Activated naive CD4-positive, alpha-beta T cell treated with Interleukin-2 at 50 U/mL for 16 hours (primary cell): ENCODE measurements at places on chromosomes 6 and 20.

DNA sequence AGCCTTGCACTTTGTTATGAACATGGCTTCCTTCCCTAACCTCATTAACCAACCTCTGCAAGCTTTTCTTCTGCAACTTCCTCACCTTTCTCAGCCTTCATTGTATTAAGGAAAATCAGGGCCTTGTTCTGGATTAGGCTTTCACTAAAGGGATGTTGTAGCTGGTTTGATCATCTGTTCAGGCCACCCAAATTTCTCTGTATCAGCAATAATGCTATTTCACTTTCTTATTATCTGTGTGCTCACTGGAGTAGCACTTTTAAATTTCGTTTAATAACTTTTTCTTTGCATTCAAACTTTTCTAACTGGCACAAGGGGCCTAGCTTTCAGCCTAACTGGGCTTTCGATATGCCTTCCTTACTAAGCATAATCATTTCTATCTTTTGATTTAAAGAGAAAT is 96.7 kb downstream of the GFRAL start:
- no peak for DNase-seq

- peak; percentile 60 for DNase-seq
Observed at GRCh38 chr6:138454981-138455706, 44.1 kb downstream of the NHSL1 start.

DNA sequence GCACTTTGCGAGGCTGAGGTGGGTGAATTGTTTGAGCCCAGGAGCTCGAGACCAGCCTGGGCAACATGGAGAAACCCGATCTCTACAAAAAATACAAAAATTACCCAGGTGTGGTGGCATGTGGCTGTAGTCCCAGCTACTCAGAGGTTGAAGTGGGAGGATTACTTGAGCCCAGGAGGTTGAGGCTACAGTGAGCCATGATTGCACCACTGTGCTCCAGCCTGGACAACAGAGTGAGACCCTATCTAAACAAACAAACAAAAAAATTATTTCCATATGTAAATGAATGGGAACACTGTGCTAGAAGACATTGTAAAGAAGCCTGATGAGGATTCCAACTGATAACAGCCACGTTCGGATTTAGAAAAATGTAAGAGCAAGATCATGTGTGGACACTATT is 154.2 kb downstream of the ZFP64 start:
- DNase-seq: no peak

GRCh38 chr20:57808264-57809070 is 98.7 kb upstream of the PMEPA1 start:
- DNase-seq: no peak

- DNase-seq: no peak
Observed at GRCh38 chr6:99295276-99295675, 54.2 kb downstream of the FAXC start.

GRCh38 chr20:52035977-52036376 is 155.6 kb downstream of the ZFP64 start:
- no peak for DNase-seq

DNA sequence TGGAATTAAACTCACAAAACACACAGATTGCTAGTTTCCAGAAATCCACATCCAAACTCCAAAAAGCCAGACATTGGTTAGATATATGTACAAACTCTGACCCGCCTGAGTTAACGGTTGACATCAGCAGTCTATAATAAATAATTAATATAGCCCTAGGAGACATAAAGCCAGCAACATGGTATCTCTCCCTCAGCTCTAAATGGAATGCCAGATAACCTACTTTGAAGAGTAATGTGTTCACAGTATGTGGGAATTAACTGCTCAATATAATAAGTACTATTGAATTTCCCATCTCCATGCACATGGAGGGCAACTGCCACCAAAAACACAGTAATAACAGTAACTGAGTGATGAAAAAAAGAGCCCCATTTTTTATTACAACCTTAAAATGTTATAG is 383.2 kb downstream of the CD83 start:
- DNase-seq: no peak

DNA sequence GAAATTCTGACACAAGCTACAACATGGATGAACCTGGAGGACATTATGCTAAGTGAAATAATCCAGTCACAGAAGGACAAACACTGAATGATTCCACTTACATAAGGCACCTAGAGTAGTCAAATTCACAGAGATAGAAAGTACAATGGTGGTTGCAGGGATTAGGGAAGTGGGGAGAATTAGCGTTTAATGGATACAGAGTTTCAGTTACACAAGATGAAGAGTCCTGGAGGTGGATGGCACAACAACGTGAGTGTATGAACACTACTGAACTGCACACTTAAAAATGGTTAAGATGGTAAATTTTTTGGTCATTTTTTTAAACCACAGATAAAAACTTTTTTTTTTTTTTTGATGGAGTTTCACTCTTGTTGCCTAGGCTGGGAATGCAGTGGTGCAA is 24.7 kb downstream of the MOCS3 start:
- no peak for DNase-seq

DNA sequence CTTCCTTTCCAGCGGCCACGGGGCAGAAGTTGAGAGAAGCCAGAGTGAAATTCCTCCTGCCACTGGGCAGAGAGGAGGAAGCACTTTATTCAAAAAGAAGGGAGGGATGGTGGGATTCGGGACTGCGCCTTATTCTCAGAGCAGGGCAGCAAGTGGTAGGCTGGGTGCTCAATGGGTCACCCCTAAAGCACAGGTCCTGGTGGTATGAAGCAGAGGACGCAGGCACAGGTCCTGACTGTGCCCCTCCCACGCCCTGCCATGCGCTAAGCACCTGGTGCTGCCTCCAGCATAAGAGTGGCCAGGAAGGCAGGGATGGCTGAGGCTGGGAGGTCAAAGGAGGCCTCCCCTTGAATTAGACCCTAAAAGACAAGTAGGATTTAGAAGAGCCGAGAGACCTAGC is 4.9 kb upstream of the GRM4 start:
- no peak for DNase-seq

- no peak for DNase-seq
Observed at GRCh38 chr20:8213831-8214587, 81.9 kb downstream of the PLCB1 start.

GRCh38 chr6:157173776-157174175 is 149.5 kb downstream of the TMEM242 start:
- DNase-seq: no peak

- no peak for DNase-seq
Observed at GRCh38 chr20:25376886-25377285, 13.7 kb downstream of the ABHD12 start.

- DNase-seq: no peak
Observed at GRCh38 chr6:167872538-167873210, 46.0 kb downstream of the AFDN start.

- DNase-seq: no peak
Observed at GRCh38 chr6:112330879-112331265, 16.3 kb upstream of the RFPL4B start.

GRCh38 chr20:675033-675452 is 559 bp downstream of the SCRT2 start:
- DNase-seq: no peak

DNA sequence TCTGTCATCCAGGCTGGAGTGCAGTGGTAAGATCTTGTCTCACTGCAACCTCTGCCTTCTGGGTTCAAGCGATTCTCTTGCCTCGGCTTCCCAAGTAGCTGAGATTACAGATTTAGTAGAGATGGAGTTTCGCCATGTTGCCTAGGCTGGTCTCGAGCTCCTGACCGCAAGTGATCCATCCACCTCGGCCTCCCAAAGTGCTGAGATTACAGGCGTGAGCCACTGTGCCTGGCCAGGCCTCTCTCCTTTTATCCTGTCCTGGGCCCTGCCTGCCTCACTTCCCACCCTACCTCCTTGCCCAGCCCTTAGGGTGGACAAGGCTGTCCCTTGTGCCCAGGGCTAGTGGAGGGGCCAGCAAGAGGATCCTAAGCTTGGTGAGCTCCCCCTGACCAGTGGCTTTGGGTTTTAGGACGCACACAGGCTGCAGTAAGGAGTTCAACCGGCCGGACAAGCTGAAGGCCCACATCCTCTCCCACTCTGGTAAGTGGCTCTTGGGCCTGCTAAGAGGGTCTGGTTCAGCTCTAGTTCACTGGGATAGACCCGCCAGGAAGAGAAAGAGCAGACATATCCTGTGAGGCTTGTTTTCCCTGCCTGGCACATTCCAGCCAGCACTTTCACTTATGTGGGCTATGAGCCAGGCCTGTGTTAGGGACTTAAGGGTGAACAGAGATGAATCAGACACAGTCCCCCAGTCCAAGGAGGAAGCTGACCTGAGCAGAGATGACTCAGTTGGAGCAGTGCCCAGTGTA is 21.9 kb upstream of the CHMP4B start:
- DNase-seq: no peak

GRCh38 chr6:143486752-143487151 is 24.8 kb downstream of the FUCA2 start:
- no peak for DNase-seq

DNA sequence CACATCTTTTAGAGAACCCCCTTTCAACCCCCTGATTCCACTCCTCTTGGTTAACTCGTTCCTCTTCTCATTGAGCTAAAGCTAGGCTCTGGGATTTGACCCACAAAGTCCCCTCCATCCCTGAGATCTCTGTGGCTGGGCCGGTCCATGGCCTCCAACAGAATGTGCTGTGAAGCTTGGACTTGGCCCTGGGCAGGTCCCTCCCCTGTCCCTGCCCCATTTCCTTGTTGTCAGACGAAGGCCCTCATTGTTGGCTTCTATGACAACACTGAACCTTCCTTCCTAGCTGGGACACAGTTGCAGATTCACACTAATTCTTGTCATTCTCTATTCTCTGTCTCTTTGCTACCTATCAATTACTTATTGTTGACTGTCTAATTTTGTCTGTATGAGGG is 156.1 kb downstream of the SYCP2 start:
- DNase-seq: no peak

DNA sequence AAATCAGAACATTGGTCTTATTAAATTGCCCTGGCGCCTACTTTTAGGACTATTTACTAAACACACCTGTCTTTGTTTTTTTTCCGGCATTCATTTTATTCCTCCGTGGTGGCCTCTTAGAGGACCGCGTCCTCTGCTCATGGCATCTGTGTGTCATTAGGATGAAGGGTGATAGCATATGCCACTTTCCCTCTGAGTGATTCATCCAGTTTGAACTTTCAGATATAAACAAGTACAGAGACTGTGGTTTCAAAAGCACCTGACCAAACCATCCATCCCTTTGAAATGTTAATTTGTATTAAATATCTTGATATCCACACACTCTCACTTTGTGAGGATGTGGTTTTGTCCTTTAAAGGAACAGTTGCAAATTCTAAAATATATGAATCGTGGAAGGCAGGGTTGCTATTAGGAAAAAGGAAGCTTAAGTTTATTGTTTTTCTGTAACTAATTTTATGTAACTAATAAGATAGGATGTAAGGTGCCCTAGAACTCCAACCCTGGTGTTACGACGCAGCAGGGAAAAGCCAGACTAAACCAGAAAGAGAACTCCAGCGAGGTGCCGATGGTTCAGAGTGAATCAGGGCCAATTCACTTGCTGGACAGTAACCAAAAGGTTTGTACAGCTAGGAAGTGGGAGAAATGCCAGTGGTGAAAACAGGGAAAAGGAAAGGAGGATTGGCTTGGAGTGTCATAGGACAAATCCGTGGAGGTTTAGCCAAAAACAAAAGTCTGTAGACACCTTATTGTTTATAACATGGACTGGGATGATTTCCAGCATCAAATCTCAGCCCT is 98.7 kb downstream of the SHLD1 start:
- no peak for DNase-seq

DNA sequence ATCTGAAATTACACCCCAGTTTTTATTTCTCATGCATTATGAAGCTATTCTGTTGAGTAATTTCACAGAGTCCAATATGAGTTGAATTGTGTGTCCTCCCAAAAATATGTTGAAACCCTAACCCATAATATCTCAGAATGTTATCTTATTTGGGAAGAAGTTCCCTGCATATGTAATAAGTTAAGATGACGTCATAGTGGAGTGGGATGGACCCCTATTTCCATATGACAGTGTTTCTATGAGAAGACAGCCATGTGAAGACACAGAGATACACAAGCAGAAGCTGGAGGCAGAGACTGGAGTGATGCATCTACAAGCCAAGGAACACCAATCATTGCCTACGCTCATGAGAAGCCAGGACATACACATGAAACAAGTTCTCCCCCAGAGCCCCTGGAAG is 81.3 kb downstream of the RFPL4B start:
- DNase-seq: no peak

- no peak for DNase-seq
Observed at GRCh38 chr6:81293896-81294295, 458.6 kb downstream of the TENT5A start.

DNA sequence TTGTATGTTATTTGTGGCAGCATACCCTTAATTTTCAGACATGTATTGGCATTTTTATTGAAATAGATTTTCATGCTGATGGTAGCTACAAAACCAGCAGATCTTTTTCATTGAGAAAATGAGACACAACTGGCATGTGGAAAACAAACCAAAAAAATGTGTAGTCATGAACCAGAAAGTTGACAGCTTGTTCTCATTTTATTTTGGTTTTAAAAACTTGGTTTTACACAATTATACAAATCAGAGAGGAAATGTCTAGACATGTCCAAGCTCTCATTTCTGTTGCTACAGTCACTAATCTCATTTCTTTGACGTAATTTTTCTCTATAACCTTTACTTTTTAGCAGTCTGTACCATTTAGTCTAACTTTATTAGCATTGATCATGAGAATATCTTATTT is 85.4 kb downstream of the GRIK2 start:
- DNase-seq: no peak

GRCh38 chr20:18034039-18034438 is 23.7 kb downstream of the OVOL2 start:
- no peak for DNase-seq

DNA sequence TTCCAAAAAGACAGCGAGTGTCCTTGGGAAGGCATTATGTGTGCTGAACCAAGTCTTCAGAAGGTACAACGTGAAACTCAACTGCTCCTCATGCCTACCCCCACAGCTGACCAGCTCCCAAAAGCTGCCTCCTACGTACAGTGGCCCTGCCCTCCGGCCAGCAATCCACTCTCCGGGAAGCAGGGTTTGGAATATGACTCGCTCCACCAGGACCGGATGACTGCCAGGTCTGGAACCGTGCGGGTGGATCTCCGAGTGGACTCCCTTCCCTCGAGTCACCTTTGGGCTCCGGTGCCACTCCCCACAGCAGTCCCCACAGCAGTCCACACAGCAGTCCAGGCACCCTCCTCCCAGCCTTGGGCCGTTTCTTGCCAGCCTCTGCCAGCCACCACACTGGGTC is 4.3 kb downstream of the ZBTB46 start:
- DNase-seq: no peak

DNA sequence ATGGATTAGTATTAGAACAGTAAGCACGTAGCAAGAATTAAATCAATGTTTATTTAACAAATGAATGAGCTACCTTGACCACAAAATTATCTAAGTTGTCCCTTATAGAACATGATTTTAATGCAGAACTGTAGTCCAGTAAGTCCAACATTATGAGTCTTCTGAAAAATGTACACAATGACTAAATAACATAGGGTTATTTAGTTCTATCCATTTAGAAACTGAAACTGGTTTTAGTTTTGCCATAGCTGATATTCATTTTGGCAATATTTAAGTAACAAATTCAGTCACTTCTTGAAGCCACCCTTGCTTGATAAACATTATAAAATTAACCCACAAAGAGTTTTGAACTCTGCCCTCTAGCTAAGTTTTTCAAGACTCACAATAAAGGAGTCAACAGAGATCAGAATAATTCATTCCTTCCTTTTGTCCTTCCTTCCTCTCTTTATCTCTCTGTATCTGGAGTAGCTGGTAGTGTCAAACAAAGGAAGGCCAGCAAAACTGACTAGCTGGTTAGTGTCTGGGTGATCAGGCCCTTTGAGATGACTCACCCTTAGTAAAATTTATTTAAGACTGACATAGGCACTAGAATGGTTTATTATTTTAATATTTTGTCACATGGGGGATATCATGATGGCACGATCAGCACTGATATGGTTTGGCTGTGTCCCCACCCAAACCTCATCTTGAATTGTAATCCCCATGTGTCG is 115.1 kb downstream of the BTBD9 start:
- DNase-seq: no peak
